PC-9 (cell line): ENCODE measurements at places on chromosomes 11 and 22.

DNA sequence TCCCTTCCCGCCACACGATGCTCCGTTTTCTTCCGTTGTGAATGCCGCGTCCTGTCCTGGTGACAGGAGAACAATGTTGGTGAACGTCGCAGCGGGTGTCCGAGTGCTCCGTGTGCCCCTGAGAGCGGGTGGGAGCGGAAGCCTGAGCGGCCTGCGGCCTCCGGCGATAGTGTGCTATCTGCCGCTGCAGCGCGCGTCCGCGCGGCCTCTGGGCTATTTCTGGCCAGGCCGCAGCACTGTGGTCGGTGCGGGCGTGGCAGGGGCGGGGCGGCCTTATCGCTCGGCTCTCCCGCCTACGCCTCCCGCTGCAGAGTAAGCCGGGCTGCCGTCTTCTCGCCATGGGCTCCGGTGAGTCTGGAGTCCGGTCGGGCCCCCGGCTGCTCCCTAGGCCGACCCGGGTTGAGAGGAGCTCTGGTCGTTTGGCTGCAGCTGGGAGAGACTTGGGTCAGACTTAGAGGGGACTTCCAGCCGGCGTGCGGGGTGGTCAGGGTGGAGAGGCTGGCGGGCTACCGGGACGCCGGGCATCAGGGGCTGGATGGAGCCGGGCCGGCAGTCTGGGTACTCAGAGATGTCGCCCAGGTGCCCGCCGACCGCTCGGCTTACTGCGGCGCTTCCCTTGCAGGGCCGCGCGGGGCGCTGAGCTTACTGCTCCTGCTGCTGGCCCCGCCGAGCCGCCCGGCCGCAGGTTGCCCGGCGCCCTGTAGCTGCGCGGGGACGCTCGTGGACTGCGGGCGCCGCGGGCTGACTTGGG, at the start of gene GP1BB:
Gene GP1BB (plus strand): TSS at position 308 of the 751 bp plus-strand sequence. CDS start 31 bp downstream, at position 339.
- DNase-seq, result peak; percentile 30

DNA sequence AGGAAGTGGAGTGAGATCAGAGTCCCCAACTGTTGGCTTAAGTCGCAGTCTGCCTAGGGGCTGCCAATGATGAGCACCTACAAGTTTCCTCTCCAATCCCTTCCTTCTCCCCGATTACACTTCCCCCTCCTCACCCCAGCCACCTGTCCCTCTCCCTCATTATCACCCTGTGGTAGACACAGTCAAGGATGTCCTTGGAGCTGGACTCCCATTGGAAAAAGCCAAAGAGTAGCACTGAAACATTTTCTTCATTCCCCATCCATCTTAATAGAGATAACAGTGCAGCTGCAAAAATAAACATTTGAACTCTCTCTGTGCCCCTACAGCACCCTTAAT, 146.2 kb downstream of the DBX1 start:
- no peak for DNase-seq

GRCh38 chr11:37502202-37502601, 904.2 kb upstream of the RAG2 start:
- no peak for DNase-seq

GRCh38 chr11:96035031-96035739, 111.3 kb upstream of the MTMR2 start:
- DNase-seq, result no peak

DNA sequence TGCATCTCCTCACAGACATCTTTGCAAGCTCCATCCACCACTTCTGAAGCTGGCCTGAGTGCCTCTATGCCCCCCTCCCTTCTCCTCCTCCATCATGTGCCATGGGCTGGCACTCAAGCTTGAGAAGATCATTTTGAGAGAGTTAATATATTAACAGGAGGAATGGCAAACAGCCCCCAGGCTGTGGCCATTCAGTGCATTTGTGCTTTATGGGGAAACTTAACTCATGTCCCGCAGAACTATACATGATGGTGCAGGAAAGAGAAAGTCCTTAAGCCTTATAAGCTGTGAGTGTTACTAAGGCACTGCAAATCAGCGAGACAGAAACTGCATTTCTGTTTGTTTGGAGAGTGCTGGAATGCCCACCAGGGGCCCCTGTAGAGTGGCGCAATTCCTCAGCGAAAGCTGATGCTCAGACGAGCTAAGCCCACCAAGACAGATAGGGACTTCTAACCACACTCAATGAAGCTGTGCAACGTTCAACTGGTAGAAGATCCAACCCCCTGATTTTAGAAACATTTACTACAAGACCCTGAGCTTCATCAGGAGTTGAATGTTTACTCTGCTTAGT, 26.8 kb upstream of the PHLDA2 start:
- DNase-seq, result no peak

- DNase-seq, result no peak
Measured at GRCh38 chr11:4881860-4882500, at the start of gene OR51T1. OR51T1 (plus strand) TSS chr11:4881900; CDS start chr11:4881900, 0 bp downstream.

DNA sequence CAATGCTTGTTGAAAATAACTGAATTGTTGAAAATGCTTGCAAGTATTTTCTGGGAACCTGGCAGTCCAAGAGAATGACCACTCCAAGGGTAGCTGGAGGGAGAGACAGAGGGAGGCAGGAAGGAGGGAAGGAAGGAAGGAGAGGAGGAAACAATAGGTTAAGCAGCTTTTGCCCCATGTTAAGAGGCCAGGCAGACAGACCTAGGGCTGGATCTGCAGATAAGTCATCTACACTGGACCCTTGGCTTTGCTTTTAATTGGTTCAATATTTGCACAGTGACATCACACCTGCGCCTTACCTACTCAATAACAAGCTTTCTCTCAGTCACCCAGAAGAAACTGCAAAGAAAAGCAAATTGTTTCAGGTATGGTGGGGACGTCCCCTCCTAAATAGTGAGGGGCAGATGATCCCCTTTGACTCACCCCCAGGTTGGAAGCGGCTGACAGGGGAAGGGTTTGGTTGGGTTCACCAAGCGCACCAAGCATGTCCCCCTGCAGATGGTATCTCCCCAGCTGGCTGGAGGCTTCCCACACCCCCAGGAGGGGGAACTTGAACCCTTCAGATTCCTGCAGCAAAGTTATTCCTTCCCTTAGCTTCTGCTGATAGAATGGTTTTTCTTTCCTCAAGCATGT, 24.3 kb downstream of the MYH9 start:
- DNase-seq, result peak; percentile 66

DNA sequence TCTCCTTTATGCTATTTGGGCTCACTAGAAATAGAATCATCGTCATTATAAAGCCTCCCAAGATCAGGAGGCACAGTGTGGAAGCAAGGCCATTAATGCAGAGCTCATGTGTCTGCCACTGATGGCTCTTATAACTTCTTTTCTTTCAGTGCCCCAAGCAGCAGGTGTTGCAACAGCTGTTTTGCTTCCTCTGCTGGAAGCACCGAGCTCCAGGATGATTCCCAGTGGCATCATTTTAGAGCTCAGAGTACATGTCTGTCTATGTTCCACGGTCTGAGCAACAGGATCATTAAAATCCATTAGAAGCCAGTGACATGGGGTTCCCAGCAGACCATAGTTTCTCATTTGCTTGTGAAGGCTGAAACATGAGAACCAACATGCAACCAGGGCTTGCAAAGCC, 803.0 kb upstream of the FAT3 start:
- no peak for DNase-seq

GRCh38 chr11:94775567-94776327, 7.6 kb downstream of the AMOTL1 start:
- DNase-seq, result no peak

- DNase-seq, result peak; percentile 39
Measured at GRCh38 chr11:93236741-93237675, 39.2 kb upstream of the SLC36A4 start.

GRCh38 chr11:14179116-14179820, 179.7 kb downstream of the RRAS2 start:
- no peak for DNase-seq

DNA sequence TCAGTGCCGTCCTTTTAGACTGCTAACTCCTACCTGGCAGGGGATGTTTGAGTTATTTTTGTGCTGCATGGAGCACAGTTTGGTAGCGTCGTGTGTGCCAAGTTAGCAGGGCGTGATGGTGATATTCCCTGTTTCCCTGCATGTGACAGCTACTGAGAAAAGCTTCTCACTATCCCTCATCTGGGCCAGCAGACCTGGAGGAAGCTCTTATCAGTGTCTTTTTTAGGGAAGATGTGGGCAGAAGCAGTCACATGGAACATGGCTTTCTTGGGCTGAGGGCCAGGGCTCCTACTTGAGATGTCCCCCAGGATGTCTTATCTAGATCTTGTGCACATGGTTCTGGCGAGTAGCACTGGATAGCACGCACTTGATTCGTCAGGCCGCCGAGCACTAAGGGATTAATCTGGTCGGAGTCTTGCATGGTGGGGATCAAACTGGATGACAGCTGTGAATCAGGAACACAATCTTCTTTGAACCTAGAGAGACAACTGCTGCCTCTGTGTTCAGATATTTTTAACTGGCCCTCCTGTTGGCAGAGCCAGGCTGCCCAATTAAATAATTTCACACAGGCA, 33.8 kb downstream of the TECTA start:
- no peak for DNase-seq

GRCh38 chr11:86818462-86819192, 18.3 kb downstream of the PRSS23 start:
- no peak for DNase-seq

DNA sequence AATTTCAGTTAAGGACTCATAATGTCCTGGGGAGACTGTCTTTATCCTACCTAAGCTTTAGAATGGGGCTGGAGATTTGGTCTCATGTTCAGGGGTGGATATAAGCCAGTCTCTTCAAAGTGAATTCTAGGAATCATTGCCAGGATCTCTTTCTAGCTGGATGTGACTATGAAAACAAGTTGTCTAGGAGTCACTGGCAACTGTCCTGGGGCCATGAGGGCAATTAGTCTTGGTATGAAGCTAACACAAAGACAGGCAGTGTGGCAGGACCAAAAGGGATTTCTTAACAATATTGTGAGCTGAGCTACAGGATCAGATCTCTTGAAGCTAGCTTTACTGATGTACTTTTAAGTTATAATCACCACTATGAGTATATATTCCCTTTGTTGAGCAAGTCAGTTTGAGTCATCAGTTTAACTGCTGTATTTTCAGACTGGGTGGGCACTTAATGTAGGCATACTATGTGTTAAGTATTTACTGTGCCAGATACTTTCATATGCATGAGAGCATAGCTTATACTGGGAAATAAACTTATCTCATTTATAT, 390.0 kb upstream of the CCDC90B start:
- DNase-seq, result no peak

DNA sequence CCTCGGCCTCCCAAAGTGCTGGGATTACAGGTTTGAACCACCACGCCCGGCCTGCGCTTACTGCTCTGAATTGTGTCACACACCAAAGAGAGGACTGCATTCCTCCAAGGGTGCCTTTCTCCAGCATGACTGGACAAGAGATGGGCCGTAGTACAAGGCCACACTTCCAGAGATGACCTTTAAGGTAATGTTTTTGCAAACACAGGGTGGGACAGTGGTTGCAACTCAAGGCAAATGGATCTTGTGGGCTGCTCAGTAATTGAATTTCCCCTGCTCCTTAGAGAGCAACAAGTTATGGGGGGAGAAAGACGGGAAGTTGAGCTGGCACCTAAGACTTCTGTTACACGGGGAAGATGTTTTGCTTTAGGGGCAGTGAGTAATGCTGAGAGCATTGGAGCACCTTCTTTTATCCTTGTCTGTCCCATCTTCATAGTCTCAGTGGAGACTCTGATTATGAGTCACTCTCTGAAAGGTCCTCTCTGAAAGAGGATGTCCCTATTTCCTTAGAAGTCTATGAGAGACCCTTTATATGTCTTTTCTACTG, 66.3 kb downstream of the C11orf91 start:
- DNase-seq, result peak; percentile 89

- DNase-seq, result peak; percentile 19
Measured at GRCh38 chr11:86141727-86142126, 72.8 kb upstream of the PICALM start.

DNA sequence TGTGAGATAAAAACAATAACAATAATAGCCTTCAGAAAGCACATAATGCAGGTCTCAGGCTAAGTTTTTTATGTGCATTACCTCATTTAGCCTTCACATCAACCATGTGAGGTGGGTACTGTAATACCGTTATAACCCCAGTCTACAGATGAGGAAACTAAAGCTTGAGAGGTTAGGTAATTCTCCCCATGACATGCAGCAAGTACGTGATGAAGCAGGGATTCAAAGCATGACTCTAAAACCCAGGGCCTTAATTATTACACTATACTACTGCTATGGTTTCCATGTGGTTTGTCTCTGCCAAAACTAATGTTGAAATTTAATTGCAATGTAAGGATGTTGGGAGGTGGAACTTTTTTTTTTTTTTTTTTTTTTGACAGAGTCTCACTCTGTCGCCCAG, 37.7 kb upstream of the FDX1 start:
- DNase-seq, result no peak

GRCh38 chr11:25938952-25939351, 393.0 kb upstream of the ANO3 start:
- DNase-seq, result no peak

GRCh38 chr22:26273011-26273675, 103.9 kb downstream of the SEZ6L start:
- no peak for DNase-seq

GRCh38 chr11:2321311-2321683, 19.5 kb downstream of the TSPAN32 start:
- DNase-seq, result no peak

DNA sequence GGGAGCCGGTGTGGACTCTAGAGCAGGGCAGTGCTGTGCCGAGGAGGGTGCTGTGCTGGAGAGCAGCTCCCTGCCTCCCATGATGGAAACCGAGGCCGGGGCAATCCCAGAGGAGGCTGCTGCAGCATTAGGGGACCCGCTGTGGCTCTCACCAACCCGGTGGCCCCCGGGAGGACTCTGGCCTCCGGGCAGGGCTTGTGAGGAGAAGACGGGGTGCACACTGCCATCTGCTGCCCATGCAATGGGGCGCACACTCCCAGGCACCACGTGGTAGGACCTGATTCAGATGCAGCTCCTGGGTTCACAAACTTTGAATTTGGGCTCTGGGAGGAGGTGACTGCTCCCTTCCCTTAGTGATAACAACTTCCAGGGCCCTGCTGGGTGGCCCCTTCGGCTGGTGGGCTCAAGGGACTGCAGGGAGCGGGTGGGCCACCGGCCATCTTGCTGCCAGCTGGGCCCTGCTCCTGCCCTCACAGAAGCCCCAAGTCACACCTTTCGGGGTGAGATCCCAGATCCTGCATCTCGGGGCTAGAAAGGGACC, 93.8 kb upstream of the FGF3 start:
- peak; percentile 51 for DNase-seq

GRCh38 chr22:50162391-50162956, 8.1 kb upstream of the PANX2 start:
- no peak for DNase-seq

DNA sequence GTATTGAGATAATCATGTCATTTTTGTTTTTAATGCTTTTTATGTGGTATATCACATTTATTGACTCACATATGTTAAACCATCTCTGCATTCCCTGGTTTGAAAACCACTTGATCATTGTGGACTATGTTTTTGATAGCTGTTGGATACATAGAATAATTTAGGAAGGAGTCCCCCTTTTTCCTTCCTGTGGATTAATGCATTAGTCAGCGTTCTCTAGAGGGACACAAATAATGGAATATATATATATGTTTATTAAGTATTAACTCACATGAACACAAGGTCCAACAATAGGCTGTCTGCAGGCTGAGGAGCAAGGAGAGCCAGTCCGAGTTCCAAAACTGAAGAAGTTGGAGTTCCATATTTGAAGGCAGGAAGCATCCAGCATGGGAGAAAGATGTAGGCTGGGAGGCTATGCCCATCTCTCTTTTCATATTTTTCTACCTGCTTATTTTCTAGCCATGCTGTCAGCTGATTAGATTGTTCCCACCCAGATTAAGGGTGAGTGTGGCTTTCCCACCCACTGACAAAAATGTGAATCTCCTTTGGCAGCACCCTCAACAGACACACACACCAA, 123.8 kb downstream of the ZNF280B start:
- DNase-seq, result no peak

GRCh38 chr11:73229321-73229895, 11.3 kb downstream of the P2RY2 start:
- no peak for DNase-seq
